ENCODE measurements at places on chromosomes 5 and 9.

GRCh38 chr5:88889189-88890069 lies 6.4 kb upstream of the MEF2C start:
- H3K36me3 ChIP-seq, result no peaks in the 10 kb centered on the region
- H3K27ac ChIP-seq, result peak overlapping the region; percentile 61
- no peaks in the 10 kb centered on the region for H3K4me1 ChIP-seq
- peak; percentile 71 for DNase-seq
- H3K4me3 ChIP-seq, result peak overlapping the region; percentile 43

DNA sequence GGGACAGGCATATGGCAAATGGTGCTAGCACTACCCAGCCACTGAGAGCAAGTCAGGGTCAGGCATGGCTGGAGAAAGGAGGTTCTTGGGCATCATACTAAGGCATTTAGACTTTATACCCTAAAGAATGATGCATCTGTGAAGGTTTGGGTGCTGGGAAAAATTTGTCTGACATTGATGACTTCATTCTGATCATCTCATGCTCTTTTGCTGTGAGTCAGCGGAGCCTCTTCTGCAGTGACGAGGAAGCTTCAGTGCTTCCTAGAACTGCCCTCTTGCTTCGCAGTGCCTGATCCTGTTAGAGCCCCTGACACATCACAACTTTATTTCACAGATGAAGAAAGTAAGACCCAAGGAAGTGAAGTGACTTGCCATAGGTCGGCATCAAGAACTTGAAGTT lies 266.6 kb upstream of the GAS1 start:
- no peaks in the 10 kb centered on the region for H3K4me1 ChIP-seq
- DNase-seq, result no peak
- no peaks in the 10 kb centered on the region for H3K27me3 ChIP-seq
- no peak overlapping the region for H3K4me3 ChIP-seq

DNA sequence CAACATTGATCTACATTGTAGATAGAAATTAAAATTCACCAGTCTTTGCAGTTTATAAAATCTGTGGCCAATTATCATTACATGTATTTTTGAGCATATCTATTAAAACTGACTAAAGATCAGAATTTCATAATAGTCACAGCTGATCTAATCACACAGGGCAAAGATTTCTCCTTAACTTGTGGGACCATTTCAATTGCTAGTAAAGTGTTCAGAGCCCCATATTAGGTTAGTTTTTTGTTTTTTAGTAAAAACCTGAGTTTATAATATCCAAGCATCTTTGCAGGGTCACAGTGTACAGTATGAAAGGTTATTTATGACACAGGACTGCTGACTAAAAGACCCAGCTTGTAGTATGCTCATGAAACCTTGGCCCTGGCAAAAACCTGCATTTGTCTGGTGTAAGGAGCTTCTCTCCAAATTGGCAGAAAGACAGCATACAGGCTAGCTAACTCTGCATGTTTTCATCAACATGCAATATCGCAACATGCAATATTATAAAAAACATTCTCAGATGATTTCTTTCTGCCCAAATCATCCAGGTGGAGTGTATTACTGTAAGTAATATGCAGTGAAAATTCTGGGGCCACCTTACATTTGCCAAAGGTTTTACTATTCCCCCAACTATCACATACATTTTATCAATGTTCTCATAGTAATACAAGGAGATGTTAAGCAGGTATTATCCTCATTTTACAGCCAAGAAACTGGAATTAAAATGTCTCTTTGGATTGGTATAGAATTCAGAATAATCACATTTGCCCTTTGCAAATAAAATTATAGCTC lies 37.7 kb upstream of the ALDH1A1 start:
- no peaks in the 10 kb centered on the region for H3K4me1 ChIP-seq
- H3K27ac ChIP-seq, result no peak overlapping the region
- H3K4me3 ChIP-seq, result no peak overlapping the region
- H3K36me3 ChIP-seq, result no peaks in the 10 kb centered on the region
- no peaks in the 10 kb centered on the region for H3K27me3 ChIP-seq

- peaks cover 5% of the 10 kb centered on the region for H3K4me1 ChIP-seq
- no peak for DNase-seq
- no peak overlapping the region for H3K27ac ChIP-seq
- peaks cover 15% of the 10 kb centered on the region for H3K27me3 ChIP-seq
Observed at GRCh38 chr9:136703276-136703860, 9.0 kb upstream of the DIPK1B start.

- no peaks in the 10 kb centered on the region for H3K36me3 ChIP-seq
- no peaks in the 10 kb centered on the region for H3K27me3 ChIP-seq
- no peak overlapping the region for H3K4me3 ChIP-seq
Observed at GRCh38 chr5:139704748-139705147, 56.6 kb downstream of the CXXC5 start.

- H3K36me3 ChIP-seq, result no peaks in the 10 kb centered on the region
- no peak overlapping the region for H3K4me3 ChIP-seq
- no peaks in the 10 kb centered on the region for H3K27me3 ChIP-seq
- H3K27ac ChIP-seq, result no peak overlapping the region
- DNase-seq, result no peak
Observed at GRCh38 chr9:122786338-122786737, 2.4 kb upstream of the OR5C1 start.

DNA sequence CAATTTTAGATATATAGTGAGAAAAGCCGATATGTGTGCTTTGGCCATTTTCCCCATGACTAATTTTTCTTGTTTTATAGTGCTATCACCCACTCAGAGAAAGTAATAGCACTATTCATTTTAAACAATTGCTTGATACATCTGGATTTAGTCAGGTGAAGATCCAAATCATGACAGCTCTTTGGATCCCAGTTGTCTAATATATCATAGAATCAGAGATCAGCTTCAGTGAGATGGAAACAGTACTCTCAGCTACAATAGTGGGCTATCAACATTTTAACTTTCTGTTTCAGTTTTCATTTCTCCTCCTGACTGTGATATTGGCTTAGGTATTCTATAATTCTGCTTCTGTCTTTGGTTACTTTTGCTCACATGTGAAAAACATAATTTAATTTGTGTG lies 38.7 kb downstream of the VCAN start:
- H3K4me3 ChIP-seq, result no peak overlapping the region
- H3K27me3 ChIP-seq, result no peaks in the 10 kb centered on the region
- H3K36me3 ChIP-seq, result peaks cover 30% of the 10 kb centered on the region
- H3K27ac ChIP-seq, result no peak overlapping the region
- DNase-seq, result no peak
- peaks cover 10% of the 10 kb centered on the region for H3K4me1 ChIP-seq

GRCh38 chr9:38621434-38622287 lies 1.3 kb upstream of the ANKRD18A start:
- peak overlapping the region; percentile 7 for H3K4me3 ChIP-seq
- peak overlapping the region; percentile 4 for H3K27ac ChIP-seq
- peaks cover 4% of the 10 kb centered on the region for H3K27me3 ChIP-seq
- peaks cover 14% of the 10 kb centered on the region for H3K4me1 ChIP-seq
- peak; percentile 9 for DNase-seq

DNA sequence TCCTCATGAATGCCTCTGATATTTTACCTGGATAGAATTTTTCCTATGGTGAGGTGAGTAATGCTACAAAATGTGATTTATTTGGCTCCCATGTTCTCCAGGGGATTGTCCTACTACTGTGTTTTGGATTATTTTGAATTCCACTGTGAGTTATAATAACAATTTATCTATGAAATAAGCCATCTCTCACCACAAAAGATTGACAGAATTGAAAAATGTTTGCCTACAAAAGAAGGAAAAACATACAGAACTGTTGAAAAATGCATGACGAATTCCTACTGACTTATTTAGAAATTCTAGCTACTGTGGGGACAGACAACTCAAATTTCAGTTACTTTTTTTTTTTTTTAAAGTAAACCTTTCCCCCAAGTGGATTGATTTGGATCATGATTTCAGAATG lies 463.7 kb upstream of the GRIN3A start:
- H3K27me3 ChIP-seq, result no peaks in the 10 kb centered on the region
- no peak for DNase-seq
- no peak overlapping the region for H3K4me3 ChIP-seq

DNA sequence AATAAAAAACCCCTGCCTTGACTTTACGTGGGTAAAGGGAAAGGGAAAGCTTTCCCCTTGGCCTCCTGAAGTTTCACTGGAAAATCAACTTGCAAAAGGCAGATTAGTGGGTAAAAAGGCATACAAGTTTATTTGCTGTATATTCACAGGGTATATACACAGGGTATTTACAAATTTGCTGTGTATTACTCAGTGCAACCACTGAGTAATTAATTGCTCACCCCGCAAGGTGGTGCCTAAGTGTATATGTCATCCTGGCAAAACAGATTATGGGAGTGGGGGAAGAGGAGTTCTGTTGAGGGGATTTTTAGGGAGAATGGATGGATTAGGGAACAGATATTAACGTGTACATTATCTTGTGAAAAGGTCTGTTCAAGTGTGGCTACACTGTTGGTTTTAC lies 7.1 kb upstream of the RARS1 start:
- DNase-seq, result no peak
- no peaks in the 10 kb centered on the region for H3K27me3 ChIP-seq
- no peaks in the 10 kb centered on the region for H3K36me3 ChIP-seq
- no peak overlapping the region for H3K4me3 ChIP-seq

DNA sequence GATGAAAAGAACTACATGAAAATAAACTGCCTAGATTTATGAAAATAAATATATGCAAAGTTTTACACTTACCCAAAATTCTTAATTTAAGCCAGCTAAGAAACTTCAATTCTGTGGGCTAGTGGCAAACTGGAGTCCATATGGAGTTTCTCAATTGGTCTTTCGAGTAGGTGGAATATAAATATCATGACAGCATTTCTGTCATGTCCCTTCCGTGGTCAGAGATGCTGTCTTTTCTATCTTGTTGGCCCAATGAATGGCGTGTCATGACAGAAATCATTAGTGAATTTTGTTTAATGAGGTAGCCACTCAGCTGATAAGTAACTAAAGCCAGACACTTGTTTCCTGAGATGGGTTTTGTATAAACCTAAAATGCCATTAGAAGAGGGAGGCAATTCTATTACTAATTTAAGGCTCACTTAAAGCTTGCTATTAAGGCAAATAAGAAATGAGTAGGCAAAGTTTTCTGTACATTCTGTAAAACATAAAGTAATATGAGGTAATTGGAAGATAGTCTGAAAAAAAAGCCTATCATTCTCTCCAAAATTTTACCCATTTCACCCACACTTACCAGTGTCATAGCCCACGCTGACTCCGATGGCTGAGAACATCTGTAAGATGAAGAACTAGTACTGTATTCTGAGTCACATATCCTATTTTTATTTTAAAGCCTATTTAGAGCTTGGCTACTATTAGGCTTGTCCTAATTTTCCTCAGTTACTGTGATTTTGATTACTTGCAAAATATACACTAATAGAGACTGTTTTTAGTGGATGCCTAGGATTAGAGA lies 419.3 kb upstream of the MEF2C start:
- no peaks in the 10 kb centered on the region for H3K36me3 ChIP-seq
- no peaks in the 10 kb centered on the region for H3K27me3 ChIP-seq

DNA sequence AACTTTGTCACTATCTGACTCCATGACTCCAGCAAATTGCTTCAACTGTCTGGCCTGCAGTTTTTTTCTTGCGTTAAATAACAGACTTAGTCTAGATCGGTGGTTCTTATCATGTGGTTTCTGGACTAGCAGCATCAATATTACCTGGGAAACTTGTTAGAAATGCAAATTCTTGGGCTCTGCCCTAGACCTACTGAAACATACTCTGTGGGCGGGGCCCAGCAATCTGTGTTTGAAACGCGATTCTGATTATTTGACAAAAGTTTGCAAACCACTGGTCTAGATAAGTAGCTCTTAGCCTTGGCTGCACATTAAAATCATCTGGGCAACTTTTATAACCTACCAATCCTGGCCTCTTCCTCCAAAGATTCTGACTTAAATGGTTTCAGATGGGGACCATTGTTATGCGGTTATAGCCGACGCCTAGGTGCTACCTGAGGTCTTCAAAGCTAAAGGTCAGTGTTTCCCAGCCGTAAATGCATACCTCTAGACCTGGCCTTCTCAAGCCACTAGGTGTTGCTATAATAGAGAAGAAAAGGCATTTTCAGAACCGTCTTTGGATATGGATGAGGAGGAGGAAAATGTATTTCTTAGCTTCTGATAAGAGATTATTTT lies 74.0 kb downstream of the C9orf85 start:
- no peaks in the 10 kb centered on the region for H3K4me1 ChIP-seq
- no peaks in the 10 kb centered on the region for H3K27me3 ChIP-seq
- no peaks in the 10 kb centered on the region for H3K36me3 ChIP-seq
- no peak overlapping the region for H3K4me3 ChIP-seq
- DNase-seq, result no peak
- H3K27ac ChIP-seq, result no peak overlapping the region

GRCh38 chr9:76255781-76256455 lies 138.3 kb downstream of the RFK start:
- no peaks in the 10 kb centered on the region for H3K27me3 ChIP-seq
- no peaks in the 10 kb centered on the region for H3K36me3 ChIP-seq
- peak; percentile 88 for DNase-seq
- H3K27ac ChIP-seq, result peak overlapping the region; percentile 28
- H3K4me3 ChIP-seq, result no peak overlapping the region
- H3K4me1 ChIP-seq, result no peaks in the 10 kb centered on the region

- H3K4me3 ChIP-seq, result no peak overlapping the region
- H3K27me3 ChIP-seq, result no peaks in the 10 kb centered on the region
- H3K4me1 ChIP-seq, result no peaks in the 10 kb centered on the region
- no peaks in the 10 kb centered on the region for H3K36me3 ChIP-seq
- H3K27ac ChIP-seq, result no peak overlapping the region
- DNase-seq, result no peak
Observed at GRCh38 chr9:115167175-115167574, 49.2 kb upstream of the TNC start.

DNA sequence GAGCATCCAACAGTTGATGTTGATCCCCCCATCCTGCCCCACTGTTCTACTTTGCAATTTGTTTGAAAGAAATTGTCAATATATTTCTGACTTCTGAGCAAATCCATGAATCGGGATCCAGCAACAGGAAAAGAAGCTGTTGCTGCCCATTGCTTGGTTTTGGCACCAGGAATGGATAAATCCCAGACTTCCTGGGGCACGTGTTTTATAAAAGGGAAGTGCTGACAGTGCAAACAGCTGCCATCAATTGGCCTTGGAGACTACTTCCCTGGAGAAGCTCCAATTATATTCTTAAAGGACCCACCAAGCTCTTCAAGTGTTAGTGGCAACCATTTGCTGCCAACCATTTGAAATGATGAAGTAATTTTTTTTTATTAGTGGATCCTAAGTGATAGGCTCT lies 13.7 kb downstream of the STK32A start:
- H3K4me3 ChIP-seq, result no peak overlapping the region
- H3K36me3 ChIP-seq, result no peaks in the 10 kb centered on the region
- H3K4me1 ChIP-seq, result no peaks in the 10 kb centered on the region
- H3K27ac ChIP-seq, result no peak overlapping the region
- DNase-seq, result peak; percentile 10

GRCh38 chr9:129998491-129999140 lies 44.4 kb downstream of the FNBP1 start:
- no peaks in the 10 kb centered on the region for H3K4me1 ChIP-seq
- DNase-seq, result no peak
- peaks cover 3% of the 10 kb centered on the region for H3K36me3 ChIP-seq
- no peaks in the 10 kb centered on the region for H3K27me3 ChIP-seq
- no peak overlapping the region for H3K4me3 ChIP-seq

Data from lung (tissue), 17 donors.